ENCODE measurements at places on chromosomes 11 and 22.

GRCh38 chr11:7579361-7579791 is 65.6 kb downstream of the PPFIBP2 start:
- DNase-seq = no peak

GRCh38 chr11:86197448-86197847 is 47.1 kb upstream of the EED start:
- DNase-seq = no peak

DNA sequence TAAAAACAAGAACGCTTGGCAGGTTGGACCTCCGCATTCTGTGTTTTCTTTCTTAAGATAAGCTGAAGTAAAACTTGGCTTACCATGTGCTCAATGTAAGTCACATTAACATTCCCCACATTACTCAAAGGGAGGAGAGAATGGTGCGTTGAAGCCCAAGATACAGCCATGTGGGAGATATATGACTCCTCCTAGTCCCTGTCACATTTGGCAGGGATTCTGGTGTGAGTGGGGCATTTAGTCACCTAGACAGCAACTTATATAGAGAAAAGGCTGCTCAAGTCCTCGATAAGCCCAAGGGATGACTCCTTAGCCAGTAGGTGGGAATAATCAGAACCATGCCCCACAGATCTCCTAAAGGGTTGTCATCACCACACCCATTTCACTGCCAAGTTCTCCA is 4.6 kb downstream of the PRSS23 start:
- DNase-seq = no peak

- DNase-seq = no peak
Measured at GRCh38 chr11:27723687-27724086, 23.4 kb upstream of the BDNF start.

- DNase-seq = no peak
Measured at GRCh38 chr11:66641834-66642233, 3.3 kb downstream of the RBM4 start.

- no peak for DNase-seq
Measured at GRCh38 chr11:67261640-67261945, 4.7 kb upstream of the GRK2 start.

DNA sequence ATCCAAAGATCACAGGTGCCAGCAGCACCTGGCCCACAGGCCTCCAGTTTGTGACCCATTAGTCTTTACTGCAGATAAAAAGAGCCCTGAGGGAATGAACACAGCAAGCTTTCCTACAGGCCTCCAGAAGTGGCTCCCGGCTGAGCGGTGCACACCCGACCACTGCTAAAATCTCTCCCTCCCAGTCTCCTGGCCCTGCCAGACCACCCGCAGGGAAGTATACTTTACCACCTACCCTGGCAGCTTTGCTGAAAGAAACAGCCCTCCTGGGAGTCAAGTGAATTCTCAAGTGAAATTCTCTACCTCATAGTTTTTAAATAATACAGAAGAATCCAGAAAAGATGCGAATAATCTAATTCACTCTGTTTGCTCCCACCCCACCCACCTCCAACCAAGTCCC is 15.4 kb upstream of the MTNR1B start:
- no peak for DNase-seq

DNA sequence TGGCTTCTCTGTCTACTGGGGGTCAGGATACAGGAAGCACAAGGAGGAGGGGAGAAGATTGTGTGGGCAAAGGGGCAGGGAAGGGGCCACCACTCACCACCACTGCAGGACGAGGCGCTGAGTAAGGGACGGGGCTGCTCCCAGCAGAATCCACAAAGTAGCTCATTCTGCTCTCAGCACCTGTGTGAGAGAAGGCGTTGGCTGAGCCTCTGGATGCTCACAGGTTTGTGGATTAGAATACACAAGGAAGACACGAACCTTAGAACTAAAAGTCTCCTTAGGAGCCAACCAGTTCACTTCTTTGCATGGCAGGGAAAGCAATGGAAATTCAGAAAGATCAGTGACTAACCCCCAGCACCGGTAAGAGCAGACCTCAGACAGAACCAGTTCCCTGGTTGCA is 14.4 kb downstream of the ETS1 start:
- DNase-seq = no peak

Data from activated CD4-positive, alpha-beta T cell treated with anti-CD3 and anti-CD28 coated beads, Interleukin-2, amount 50 U/mL, for 48 hours (primary cell).